ENCODE measurements at places on chromosomes 13 and 19.

GRCh38 chr13:63481334-63481733 lies 2065.7 kb upstream of the PCDH20 start:
- no peak overlapping the region for H3K4me3 ChIP-seq
- no peaks in the 10 kb centered on the region for H3K36me3 ChIP-seq
- no peaks in the 10 kb centered on the region for H3K27me3 ChIP-seq
- no peak overlapping the region for H3K27ac ChIP-seq
- H3K4me1 ChIP-seq, result no peaks in the 10 kb centered on the region

GRCh38 chr13:28478127-28478526 lies 16.8 kb downstream of the FLT1 start:
- peaks cover 6% of the 10 kb centered on the region for H3K4me1 ChIP-seq
- H3K27ac ChIP-seq, result no peak overlapping the region
- DNase-seq, result no peak
- H3K36me3 ChIP-seq, result no peaks in the 10 kb centered on the region

- peak overlapping the region; percentile 92 for H3K4me3 ChIP-seq
- no peaks in the 10 kb centered on the region for H3K27me3 ChIP-seq
- H3K27ac ChIP-seq, result peak overlapping the region; percentile 89
- peaks cover 21% of the 10 kb centered on the region for H3K36me3 ChIP-seq
- peaks cover 44% of the 10 kb centered on the region for H3K4me1 ChIP-seq
Observed at GRCh38 chr19:10565028-10565566, 713 bp downstream of the KRI1 start.

DNA sequence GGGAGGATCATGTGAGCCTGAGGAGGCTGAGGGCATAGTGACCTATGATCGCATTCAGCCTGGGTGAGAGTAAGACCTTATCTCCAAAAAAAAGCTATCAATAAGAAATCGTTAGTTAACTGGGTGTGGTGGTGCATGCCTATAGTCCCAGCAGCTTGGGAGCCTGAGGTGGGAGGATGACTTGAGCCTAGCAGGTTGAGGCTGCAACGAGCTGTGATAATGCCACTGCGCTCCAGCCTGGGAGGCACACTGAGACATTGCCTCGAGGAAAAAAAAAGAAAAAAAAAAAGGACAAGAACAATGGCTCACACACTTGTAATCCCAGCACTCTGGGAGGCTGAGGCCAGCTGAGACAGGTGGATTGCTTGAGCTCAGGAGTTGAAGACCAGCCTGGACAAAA lies 16.2 kb downstream of the PSPC1 start:
- DNase-seq, result no peak
- peaks cover 24% of the 10 kb centered on the region for H3K36me3 ChIP-seq
- H3K27ac ChIP-seq, result no peak overlapping the region
- no peak overlapping the region for H3K4me3 ChIP-seq

DNA sequence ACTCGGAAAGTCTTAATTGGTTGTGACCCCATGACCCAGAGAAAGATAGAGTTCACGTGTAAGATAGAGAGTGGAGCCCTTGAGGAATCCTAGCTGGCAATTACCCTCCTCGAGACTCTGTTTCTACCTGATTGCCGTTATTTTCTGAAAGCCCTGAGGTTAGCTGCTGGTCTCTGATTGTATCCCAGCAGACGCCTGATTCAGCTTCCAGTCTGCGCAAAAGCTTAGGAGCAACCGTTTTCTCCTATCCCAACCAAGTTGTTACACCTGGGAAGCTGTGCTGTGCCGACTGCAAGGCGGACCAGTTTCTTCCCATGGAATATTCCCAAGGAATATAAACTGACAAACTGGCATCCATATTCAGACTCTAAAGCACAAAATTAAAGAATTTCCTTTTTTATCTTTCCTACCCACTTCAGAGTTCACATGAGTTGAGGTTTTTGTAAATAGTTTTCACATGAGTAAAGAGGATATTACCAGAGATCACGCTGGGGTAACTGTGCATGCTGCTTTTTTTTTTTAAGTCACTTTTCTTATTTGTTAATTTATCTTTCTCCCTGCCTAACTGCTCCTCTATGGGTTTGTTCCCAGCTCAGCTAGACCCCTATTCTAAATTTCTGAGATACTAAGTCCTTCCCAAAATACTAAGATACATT lies 1.5 kb upstream of the TRPC4 start:
- H3K36me3 ChIP-seq, result no peaks in the 10 kb centered on the region
- H3K4me3 ChIP-seq, result no peak overlapping the region
- H3K4me1 ChIP-seq, result peaks cover 17% of the 10 kb centered on the region

- no peak for DNase-seq
- H3K4me3 ChIP-seq, result no peak overlapping the region
- H3K27me3 ChIP-seq, result no peaks in the 10 kb centered on the region
- no peaks in the 10 kb centered on the region for H3K36me3 ChIP-seq
Observed at GRCh38 chr13:31781064-31781463, 41.7 kb downstream of the RXFP2 start.

- no peaks in the 10 kb centered on the region for H3K27me3 ChIP-seq
- no peaks in the 10 kb centered on the region for H3K36me3 ChIP-seq
- peaks cover 28% of the 10 kb centered on the region for H3K4me1 ChIP-seq
- DNase-seq, result no peak
Observed at GRCh38 chr13:40251343-40252032, 415.0 kb downstream of the FOXO1 start.

DNA sequence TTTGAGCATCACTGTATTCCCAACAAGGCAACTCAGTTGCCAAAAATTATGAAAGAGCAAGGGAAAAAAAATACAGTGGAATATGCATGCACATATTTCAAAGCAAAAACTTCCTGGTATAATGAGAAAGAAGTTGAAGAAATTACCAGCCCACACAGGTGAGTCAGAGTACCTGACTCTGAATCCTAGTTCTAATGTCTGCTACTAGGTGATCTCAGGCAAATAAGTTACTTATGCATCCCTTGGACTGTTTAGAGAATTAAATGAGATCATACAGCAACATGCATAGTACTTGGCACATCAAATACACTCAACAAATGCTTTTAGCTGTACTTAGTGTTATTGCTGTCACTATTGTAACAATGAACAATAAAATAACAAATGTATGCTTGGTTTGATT lies 144.9 kb downstream of the MIPEP start:
- DNase-seq, result no peak
- peaks cover 49% of the 10 kb centered on the region for H3K4me1 ChIP-seq
- H3K36me3 ChIP-seq, result no peaks in the 10 kb centered on the region

GRCh38 chr19:54448040-54448773 lies 792 bp upstream of the LENG8 start:
- H3K4me1 ChIP-seq, result peaks cover 47% of the 10 kb centered on the region
- H3K4me3 ChIP-seq, result peak overlapping the region; percentile 78
- H3K27me3 ChIP-seq, result no peaks in the 10 kb centered on the region

DNA sequence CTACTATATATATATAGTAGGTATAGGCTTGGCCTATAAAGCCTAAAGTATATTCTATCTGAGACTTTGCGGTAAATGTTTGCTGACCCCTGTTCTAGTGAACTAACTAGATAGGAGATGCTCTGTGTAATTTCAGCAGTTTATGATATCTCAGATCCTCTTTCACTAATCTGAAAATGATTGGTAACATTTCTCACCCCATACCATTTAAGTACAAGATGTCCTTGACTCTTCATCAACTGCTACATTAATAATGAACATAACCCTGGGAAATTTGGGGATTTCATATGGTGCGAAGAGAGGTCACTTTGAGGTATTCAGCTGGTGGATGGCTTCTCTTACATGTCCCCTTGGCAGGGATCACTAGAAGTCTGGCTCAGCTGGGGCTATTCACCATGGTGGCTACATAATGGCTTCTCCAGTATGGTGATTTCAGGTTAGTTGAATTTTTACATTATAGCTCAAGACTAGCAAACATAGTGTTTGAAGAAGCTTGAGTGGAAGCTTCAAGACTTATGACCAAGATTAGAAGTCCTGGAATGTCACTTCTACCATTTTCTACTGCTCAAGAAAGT lies 103.6 kb upstream of the MYCBP2 start:
- no peak overlapping the region for H3K27ac ChIP-seq
- DNase-seq, result no peak
- H3K27me3 ChIP-seq, result no peaks in the 10 kb centered on the region
- no peaks in the 10 kb centered on the region for H3K4me1 ChIP-seq

GRCh38 chr13:52686376-52686775 lies 33.7 kb downstream of the SUGT1 start:
- peaks cover 57% of the 10 kb centered on the region for H3K36me3 ChIP-seq
- H3K4me1 ChIP-seq, result no peaks in the 10 kb centered on the region
- no peak overlapping the region for H3K27ac ChIP-seq
- no peaks in the 10 kb centered on the region for H3K27me3 ChIP-seq
- DNase-seq, result no peak

DNA sequence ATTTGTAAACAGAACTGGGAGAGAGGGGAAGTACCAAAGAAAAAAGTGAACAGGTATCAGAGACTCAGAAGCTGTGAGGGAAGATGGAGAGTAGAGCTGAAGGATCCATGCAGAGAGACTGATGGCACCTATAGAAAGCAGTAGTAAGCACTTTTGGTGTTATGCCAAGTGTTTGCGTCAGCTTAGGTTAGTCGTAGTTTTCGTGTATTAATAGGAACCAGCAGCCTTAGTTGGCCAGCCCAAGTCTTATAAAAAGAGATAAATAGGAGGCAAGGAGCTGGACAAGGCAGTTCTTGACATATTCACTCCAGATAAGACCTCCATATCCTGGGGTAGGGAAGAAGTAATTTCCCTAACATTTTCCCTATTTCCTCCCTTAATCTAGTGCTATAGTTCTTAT lies 214.2 kb downstream of the OXGR1 start:
- H3K4me1 ChIP-seq, result no peaks in the 10 kb centered on the region
- no peak overlapping the region for H3K4me3 ChIP-seq
- no peak for DNase-seq

DNA sequence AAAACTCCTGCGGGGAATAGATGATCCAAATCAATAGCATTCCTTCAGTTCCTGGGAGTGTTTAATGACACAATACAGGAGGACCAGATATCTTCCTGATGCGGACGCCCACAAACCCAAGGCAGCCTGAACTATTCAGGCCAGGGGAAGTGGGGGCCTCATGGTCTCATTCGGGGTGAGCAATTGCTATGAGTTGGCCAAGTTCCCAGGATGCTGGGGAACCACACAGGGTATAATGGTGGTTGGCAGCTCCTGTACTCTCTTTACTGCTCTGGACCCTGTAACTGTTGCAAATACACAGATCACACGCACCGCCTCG lies 401.2 kb downstream of the IRS2 start:
- no peak overlapping the region for H3K4me3 ChIP-seq
- no peak overlapping the region for H3K27ac ChIP-seq
- DNase-seq, result no peak
- H3K27me3 ChIP-seq, result no peaks in the 10 kb centered on the region

- no peaks in the 10 kb centered on the region for H3K4me1 ChIP-seq
- H3K27ac ChIP-seq, result no peak overlapping the region
Observed at GRCh38 chr19:40907968-40908735, 26.1 kb upstream of the CYP2A7 start.

DNA sequence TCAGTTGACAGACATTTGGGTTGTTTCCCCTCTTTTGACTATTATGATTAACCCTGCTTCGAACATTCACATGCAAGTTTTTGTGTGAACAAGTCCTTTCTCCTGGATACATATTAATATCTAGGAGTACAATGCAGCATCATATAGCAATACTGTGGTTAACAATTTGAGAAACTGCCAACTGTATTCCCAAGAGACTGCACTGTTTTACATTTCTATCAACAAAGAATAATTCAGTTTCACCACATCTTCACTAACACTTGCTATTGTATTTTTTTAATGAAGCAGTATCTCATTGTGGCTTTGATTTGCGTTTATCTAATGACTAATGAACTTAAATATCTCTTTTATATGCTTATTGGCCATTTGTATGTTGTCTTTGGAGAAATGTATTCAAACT lies 184.6 kb upstream of the NBEA start:
- H3K4me1 ChIP-seq, result no peaks in the 10 kb centered on the region
- no peak overlapping the region for H3K4me3 ChIP-seq
- no peaks in the 10 kb centered on the region for H3K36me3 ChIP-seq
- H3K27me3 ChIP-seq, result no peaks in the 10 kb centered on the region
- no peak for DNase-seq

- no peaks in the 10 kb centered on the region for H3K36me3 ChIP-seq
- no peak overlapping the region for H3K27ac ChIP-seq
- no peak for DNase-seq
- H3K27me3 ChIP-seq, result peaks cover 49% of the 10 kb centered on the region
- peaks cover 15% of the 10 kb centered on the region for H3K4me1 ChIP-seq
Observed at GRCh38 chr19:35960432-35960972, 24.3 kb downstream of the LRFN3 start.

GRCh38 chr19:2726904-2727639 lies 5.9 kb upstream of the DIRAS1 start:
- no peak overlapping the region for H3K27ac ChIP-seq
- no peak for DNase-seq
- peaks cover 34% of the 10 kb centered on the region for H3K27me3 ChIP-seq
- H3K4me3 ChIP-seq, result no peak overlapping the region
- H3K36me3 ChIP-seq, result peaks cover 5% of the 10 kb centered on the region

DNA sequence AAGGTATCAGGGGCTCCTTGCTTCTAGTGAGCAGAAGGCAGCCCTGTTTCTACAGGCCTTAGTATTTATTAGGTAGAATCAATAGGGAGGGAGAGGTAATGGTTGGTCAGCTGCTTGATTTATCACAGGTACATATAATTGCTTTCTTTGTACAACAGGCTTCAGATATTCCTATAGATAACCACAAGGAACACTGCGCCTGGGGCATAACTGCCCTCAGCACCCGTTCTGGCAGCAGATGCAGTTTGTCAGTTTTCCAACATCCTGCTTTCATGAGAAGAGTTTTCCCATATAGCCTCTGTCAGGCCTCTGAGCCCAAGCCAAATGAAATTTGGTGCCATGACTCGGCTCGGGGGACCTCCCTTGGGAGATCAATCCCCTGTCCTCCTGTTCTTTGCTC lies 12.4 kb upstream of the ZNF486 start:
- no peak for DNase-seq
- H3K27ac ChIP-seq, result no peak overlapping the region
- H3K27me3 ChIP-seq, result no peaks in the 10 kb centered on the region
- H3K4me1 ChIP-seq, result no peaks in the 10 kb centered on the region
- no peaks in the 10 kb centered on the region for H3K36me3 ChIP-seq
- no peak overlapping the region for H3K4me3 ChIP-seq

GRCh38 chr13:27080018-27080948 lies 91.3 kb downstream of the USP12 start:
- peaks cover 22% of the 10 kb centered on the region for H3K36me3 ChIP-seq
- H3K4me1 ChIP-seq, result no peaks in the 10 kb centered on the region
- no peak overlapping the region for H3K4me3 ChIP-seq
- no peak overlapping the region for H3K27ac ChIP-seq
- DNase-seq, result no peak

- no peak for DNase-seq
- H3K36me3 ChIP-seq, result no peaks in the 10 kb centered on the region
Observed at GRCh38 chr13:30354493-30355383, 47.4 kb upstream of the KATNAL1 start.

DNA sequence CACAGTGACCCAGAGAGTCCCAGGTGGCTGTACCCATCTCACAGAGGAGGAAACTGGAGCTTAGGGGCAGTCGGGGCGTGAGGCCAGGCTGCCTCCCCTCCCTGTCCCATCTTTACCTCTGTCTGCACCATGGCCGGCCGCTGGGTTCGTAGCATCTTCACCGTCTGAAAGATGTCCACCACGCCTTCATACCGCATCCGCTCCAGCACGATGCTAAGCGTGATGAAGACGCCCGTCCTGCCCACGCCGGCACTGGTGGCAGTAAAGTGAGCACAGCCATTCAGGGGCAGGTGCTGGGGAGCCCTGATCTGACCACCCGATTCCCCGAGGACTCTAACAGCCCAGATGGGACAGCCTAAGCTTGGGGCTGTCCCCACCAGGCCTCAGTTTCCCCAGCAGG lies 132.8 kb downstream of the PTPRS start:
- no peak overlapping the region for H3K4me3 ChIP-seq
- no peaks in the 10 kb centered on the region for H3K27me3 ChIP-seq
- H3K4me1 ChIP-seq, result no peaks in the 10 kb centered on the region
- no peak for DNase-seq
- no peak overlapping the region for H3K27ac ChIP-seq

All from suprapubic skin (tissue), 4 donors.